ENCODE measurements at places on chromosomes 11 and 22. TPM values are rescaled to one million over a fixed set of nuclear protein-coding genes. Genes with fewer than 3 reads are reported as not detected.
A peak's percentile ranks its signal among the peaks of the same experiment; 100 is the strongest.

DNA sequence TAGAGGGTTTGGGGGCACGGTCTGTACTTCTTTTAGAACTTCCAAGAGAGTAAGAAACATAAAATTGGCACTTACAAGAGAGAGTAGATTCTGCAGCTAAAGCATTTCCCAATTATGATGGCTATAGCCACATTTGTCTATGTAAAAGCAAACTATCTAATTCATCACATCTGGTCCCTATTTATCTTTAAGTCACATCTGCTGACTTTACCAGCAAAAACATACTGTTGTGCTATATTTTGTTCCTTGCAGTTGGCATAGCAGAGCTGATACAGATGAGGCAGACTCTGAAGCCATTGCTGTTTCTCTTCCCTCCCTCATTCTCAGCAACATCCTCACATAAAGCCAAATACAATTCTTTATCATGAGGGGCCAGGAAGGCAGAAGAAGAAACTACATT, 1533.5 kb upstream of the RAG2 start:
- H3K27me3 ChIP-seq = no peaks in the 10 kb centered on the region
- no peaks in the 10 kb centered on the region for H3K36me3 ChIP-seq
- no peak overlapping the region for H3K27ac ChIP-seq
- no peak overlapping the region for H3K4me3 ChIP-seq

- no peak for DNase-seq
- no peak overlapping the region for H3K27ac ChIP-seq
- peaks cover 6% of the 10 kb centered on the region for H3K4me1 ChIP-seq
- H3K4me3 ChIP-seq = no peak overlapping the region
- H3K36me3 ChIP-seq = peaks cover 55% of the 10 kb centered on the region
Observed at GRCh38 chr22:41261541-41262249, 21.0 kb upstream of the CHADL start.

- H3K4me3 ChIP-seq = peak overlapping the region; percentile 79
- peaks cover 2% of the 10 kb centered on the region for H3K27me3 ChIP-seq
- no peak for DNase-seq
- H3K4me1 ChIP-seq = peaks cover 28% of the 10 kb centered on the region
Observed at GRCh38 chr11:111601636-111601978, 642 bp upstream of the SIK2 start.

- H3K27me3 ChIP-seq = no peaks in the 10 kb centered on the region
- H3K4me1 ChIP-seq = no peaks in the 10 kb centered on the region
- no peak for DNase-seq
- H3K4me3 ChIP-seq = no peak overlapping the region
- peaks cover 3% of the 10 kb centered on the region for H3K36me3 ChIP-seq
Observed at GRCh38 chr22:23655891-23656475, 23.9 kb upstream of the DRICH1 start.

GRCh38 chr11:1292644-1293618, 16.5 kb downstream of the TOLLIP start:
- DNase-seq = no peak
- H3K4me1 ChIP-seq = no peaks in the 10 kb centered on the region
- H3K27me3 ChIP-seq = no peaks in the 10 kb centered on the region

DNA sequence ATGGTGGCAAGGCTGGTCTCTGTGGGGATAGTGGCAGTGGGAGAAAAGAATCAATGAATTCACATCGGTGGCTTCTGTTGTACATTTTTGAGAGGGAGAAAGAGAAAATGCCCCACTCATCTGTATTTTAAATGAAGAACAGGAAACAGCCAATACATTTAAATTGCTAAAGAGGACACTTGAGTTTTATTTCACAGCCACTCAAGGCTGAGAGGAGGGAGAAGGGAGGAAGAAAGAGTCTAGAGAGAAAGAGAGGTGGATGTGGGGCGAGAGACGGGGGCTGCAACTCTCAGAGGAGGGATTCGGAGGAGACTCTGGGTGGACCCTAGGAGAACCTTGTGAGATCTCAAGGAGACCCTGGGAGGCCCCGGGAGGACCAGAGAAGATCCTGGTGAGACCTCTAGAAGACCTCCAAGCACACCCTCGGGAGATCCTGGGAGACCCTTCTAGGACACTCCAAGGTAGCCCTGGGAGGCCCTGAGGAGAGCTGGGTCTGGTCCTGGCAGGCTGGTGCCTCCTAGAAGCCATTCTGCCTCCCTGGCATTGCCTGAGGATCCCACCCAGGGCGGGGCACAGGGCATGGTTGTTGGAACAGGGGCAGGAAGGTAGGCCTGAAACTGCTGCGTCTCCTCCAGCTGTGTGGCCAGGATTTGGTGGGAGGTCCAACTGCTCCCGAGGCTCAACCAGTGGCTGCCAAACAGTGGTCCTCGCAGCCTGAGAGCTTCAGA, 91.0 kb upstream of the SHISAL1 start:
- no peaks in the 10 kb centered on the region for H3K4me1 ChIP-seq
- no peak overlapping the region for H3K27ac ChIP-seq
- no peaks in the 10 kb centered on the region for H3K27me3 ChIP-seq
- H3K4me3 ChIP-seq = no peak overlapping the region

DNA sequence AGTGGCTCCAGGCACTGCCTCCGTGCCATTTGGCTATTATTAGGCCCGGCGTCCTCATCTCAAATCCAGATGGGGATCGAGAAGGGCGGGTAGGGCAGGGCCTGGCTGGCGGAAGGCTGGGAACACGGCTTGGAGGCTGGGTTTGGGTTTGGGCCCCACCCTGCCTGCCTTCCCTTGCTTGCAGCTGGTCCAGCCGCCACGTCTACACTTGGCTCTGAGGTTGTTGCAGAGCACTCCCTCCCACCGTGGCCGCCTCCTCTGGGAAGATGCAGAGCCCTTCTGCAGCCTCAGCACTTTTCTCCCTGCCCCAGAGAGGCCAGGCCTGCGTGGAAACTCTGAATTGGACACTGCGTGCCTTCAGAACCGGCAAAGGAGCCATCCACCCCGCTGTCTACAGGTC, 5.2 kb upstream of the SMTN start:
- H3K36me3 ChIP-seq = no peaks in the 10 kb centered on the region
- H3K27ac ChIP-seq = no peak overlapping the region
- H3K4me1 ChIP-seq = peaks cover 3% of the 10 kb centered on the region
- H3K4me3 ChIP-seq = no peak overlapping the region

DNA sequence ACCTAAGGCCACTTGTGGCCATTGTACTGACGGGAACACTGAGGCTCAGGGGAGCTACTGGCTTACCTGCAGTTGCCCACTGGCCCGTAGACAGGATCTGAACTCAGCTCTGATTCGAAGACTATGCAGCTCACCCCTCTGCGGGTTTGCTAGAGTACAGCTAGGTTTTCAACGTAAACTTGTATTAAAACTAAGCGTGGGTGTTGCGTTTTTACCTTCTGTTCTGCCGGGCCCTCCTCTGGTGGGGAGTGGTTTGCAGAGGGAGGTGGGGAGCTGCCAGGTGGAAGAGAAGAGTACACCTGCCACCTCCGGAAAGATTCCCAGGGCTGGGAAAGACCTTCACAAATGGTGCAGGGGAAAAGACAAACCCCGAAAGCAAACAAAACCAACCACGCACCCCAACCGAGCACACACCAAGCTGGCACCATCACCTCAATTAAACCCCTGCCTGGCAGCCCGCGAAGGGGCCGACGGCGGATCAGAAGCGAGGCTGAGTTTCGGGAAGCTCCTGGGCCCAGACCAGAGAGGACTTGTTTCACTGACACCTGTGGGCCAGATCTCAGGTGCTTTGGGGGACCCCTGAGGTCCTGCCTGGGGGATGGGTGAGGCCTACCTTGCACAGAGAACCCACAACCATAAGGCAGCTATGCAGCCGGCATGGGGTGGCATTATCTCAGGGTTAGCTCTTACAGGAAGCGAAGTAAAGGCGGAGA, 37.7 kb downstream of the SHISAL1 start:
- DNase-seq = no peak
- H3K27ac ChIP-seq = no peak overlapping the region
- H3K4me3 ChIP-seq = no peak overlapping the region
- H3K36me3 ChIP-seq = no peaks in the 10 kb centered on the region
- no peaks in the 10 kb centered on the region for H3K4me1 ChIP-seq

GRCh38 chr22:20771918-20772625, 1.8 kb upstream of the SERPIND1 start:
- no peak overlapping the region for H3K4me3 ChIP-seq
- H3K4me1 ChIP-seq = no peaks in the 10 kb centered on the region
- DNase-seq = no peak
- H3K27me3 ChIP-seq = no peaks in the 10 kb centered on the region
- peaks cover 6% of the 10 kb centered on the region for H3K36me3 ChIP-seq
- no peak overlapping the region for H3K27ac ChIP-seq

GRCh38 chr11:122910775-122911174, 28.2 kb downstream of the JHY start:
- no peak overlapping the region for H3K4me3 ChIP-seq
- peak; percentile 27 for DNase-seq
- no peaks in the 10 kb centered on the region for H3K36me3 ChIP-seq
- H3K27ac ChIP-seq = no peak overlapping the region
- no peaks in the 10 kb centered on the region for H3K27me3 ChIP-seq
- H3K4me1 ChIP-seq = no peaks in the 10 kb centered on the region

Gene ACCSL
- total RNA-seq = not detected

Gene ANO1
- total RNA-seq = not detected

Gene MS4A4A
- total RNA-seq = not detected

Gene OR5A2
- total RNA-seq = not detected

Gene C11orf87
- not detected for total RNA-seq

Gene SELENOH
- total RNA-seq = 265 TPM

Gene CCDC87
- total RNA-seq = 0.27 TPM
